Glutamatergic neuron (in vitro differentiated cells): ENCODE measurements at places on chromosomes 5 and 9.

GRCh38 chr9:133919253-133920115 is 72.6 kb downstream of the VAV2 start:
- DNase-seq: peak; percentile 55

- DNase-seq: peak; percentile 44
Measured at GRCh38 chr5:142295084-142295758, 29.6 kb downstream of the SPRY4 start.

DNA sequence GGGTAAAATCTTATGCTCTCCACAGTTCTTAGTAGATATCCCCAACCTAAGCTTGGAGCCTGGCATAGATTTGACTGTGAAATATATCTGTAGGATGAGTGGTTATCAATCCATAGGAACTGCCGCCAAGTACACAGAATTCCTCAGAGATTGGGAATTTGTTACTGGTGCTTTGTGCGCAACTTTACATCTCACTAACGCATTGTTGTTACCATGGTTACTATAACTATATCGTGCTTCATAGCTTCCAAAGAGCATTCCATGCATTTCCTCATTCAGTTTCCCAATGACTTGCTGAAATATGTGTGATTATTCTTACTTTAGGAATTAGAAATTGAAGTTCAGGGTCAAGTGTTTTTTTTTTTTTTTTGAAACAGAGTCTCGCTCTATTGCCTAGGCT is 9.5 kb upstream of the GGTA1 start:
- DNase-seq: no peak

GRCh38 chr5:179151286-179152118 is 91.3 kb downstream of the ZNF354C start:
- DNase-seq: no peak

- DNase-seq: no peak
Measured at GRCh38 chr5:117195076-117195475, 620.5 kb upstream of the SEMA6A start.

DNA sequence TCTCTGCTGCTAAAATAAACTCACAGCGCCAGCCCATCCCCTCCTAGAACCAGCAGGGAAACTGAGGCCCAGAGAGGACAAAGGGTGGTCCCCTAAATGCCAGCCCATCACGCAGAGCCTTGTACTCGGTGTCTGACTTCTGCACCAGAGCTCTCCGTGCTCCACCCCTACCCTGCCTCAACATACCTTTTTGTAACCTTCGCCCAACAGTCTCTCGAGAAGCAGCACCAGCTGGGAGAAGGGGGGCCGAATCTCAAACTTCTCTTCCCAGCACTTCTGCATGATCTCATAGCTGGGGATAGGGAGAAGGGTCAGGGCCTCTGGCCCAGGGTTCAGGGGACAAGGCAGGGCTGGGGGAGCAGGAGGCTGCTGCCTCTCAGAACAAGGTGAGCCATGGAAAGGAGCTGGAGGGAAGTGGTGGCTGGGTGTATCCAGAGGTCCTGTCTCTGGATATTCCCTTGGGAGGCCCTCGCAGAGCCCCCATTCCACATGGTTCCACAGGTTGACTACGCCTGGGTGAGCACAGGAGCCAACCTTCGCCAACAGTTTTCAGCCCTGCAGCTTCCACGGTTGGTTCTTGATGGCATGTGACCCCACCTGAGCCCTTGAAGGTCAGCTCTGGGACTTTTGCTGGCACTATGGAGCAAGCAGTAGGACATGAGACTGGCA is 32.3 kb upstream of the CSF1R start:
- no peak for DNase-seq

- DNase-seq: no peak
Measured at GRCh38 chr5:142245786-142246185, 79.0 kb downstream of the SPRY4 start.

DNA sequence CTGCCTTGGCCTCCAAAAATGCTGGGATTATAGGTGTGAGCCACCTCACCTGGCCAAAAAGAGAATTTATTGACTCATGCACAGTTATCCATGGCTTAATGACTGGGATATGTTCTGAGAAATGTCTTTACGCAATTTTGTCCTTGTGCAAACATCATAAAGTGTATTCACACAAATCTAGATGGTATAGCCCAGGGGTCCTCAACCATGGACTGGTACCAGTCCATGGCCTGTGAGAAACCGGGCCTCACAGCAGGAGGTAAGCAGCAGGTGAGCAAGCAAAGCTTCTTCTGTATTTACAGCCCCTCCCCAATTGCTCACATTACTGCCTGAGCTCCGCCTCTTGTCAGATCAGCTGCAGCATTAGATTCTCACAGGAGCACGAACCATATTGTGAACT is 12.4 kb upstream of the SIL1 start:
- no peak for DNase-seq

GRCh38 chr9:92882276-92882675 is 4.4 kb upstream of the ZNF484 start:
- DNase-seq: no peak

GRCh38 chr5:76960004-76960625 is 7.3 kb downstream of the CRHBP start:
- no peak for DNase-seq

- no peak for DNase-seq
Measured at GRCh38 chr9:90815183-90815943, 13.7 kb downstream of the SYK start.

DNA sequence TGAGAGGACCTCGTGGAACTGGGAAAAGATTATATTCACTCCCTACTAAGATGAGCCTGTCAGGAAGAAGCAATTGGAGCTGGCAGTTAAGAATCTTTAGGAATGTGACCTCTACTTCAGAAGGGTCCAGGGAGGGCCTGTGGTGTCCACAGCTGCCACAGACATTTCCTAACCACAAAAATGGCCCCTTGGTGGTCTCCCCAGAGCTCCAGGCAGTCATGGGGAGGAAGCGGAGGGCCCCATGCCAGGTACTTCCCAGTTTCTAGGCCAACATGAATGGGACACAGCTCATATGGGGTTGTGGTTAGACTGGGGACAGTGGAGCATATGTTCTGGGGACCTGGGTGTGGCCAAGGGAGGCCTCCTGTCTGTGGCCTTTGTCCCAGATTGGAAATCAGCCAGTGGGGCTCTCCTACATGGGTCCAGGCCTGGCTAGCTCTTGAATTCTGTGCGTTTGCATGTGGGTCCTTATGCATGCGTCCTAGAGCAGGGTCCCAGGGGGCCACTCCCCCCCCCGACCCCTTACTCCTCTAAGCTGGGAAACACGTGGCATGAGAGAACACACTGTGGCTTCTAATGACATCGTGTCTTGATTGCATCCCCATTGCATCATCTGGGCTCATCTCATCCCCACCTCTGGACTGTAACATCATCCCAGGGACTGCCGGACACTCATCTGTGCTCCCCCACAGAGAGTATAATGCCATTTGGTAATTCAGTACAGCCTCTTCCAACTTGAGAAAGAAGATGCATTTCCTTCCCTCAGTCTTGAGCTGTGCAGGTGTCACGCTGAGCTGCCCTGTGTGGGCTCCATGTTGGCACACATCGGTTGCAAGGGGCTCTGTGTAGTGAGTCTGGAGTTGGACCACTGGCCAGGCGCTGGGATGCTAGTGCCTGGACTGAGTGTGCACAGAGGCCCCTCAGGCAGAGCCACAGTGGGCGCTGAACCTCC is 31.3 kb downstream of the IRF1 start:
- peak; percentile 60 for DNase-seq

- DNase-seq: peak; percentile 27
Measured at GRCh38 chr5:31825518-31826068, 186.7 kb downstream of the PDZD2 start.

GRCh38 chr9:75027187-75028107 is 646 bp downstream of the CARNMT1 start:
- peak; percentile 71 for DNase-seq

GRCh38 chr5:147226512-147226911 is 8.3 kb upstream of the STK32A start:
- DNase-seq: no peak

DNA sequence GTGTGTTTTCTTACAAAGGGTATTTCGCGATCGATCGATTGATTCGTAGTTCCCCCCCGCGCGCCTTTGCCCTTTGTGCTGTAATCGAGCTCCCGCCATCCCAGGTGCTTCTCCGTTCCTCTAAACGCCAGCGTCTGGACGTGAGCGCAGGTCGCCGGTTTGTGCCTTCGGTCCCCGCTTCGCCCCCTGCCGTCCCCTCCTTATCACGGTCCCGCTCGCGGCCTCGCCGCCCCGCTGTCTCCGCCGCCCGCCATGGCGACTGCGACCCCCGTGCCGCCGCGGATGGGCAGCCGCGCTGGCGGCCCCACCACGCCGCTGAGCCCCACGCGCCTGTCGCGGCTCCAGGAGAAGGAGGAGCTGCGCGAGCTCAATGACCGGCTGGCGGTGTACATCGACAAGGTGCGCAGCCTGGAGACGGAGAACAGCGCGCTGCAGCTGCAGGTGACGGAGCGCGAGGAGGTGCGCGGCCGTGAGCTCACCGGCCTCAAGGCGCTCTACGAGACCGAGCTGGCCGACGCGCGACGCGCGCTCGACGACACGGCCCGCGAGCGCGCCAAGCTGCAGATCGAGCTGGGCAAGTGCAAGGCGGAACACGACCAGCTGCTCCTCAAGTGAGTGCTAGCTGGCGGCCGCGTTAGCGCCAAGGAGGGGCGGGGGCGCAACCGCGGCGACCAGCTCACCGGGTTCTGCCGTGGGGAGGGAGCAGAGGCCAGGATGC is 480 bp downstream of the LMNB1 start:
- peak; percentile 75 for DNase-seq

- no peak for DNase-seq
Measured at GRCh38 chr5:166293892-166294291, 1997.6 kb upstream of the WWC1 start.

DNA sequence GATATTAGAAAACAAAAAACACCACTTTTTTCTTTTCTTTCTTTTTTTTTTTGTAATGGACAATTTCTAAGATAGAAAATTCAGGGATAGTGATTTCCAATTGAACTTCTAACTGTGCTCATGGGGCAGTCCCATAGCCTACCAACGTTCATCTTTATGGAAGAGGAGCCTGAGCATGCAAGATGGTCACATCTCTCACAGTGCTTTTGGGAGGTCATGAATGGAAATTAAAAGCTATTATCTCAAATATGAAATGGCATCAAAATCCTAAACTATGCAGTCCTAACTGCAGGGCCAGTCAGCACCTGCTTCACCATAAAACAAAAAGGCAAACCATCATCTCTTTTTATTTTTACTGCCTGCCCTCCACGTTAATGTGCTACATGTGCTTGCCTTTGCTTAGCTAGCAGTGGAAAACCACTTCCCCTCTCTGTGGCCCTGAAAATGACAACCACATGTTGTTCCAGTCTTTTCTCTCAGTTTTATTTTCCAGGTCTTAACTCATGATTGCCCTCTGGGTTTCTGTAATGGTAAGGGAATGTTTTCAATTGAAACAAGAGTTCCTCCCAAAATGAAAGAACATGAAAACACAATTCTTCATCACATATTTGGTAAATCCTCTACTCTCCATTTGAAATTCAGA is 16.7 kb downstream of the IFNB1 start:
- DNase-seq: no peak

- DNase-seq: peak; percentile 59
Measured at GRCh38 chr5:31531543-31531887, 378 bp downstream of the DROSHA start.

DNA sequence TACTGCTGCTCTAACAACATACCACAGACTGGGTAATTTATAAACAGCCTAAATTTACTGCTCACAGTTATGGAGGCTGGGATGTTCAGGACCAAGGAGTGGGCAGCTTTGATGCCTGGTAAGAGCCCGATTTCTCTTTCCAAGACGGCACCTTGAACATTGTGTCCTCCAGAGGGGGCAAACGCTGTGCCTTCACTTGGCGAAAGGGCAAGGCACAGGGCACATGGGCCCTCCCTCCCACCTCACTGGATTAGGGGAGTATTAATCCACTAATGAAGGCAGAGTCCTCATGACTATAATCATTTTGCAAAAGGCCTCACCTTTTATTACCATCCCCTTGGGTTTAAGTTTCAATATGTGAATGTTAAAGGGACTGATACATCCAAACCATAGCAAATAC is 397.7 kb downstream of the TMEM38B start:
- DNase-seq: no peak

DNA sequence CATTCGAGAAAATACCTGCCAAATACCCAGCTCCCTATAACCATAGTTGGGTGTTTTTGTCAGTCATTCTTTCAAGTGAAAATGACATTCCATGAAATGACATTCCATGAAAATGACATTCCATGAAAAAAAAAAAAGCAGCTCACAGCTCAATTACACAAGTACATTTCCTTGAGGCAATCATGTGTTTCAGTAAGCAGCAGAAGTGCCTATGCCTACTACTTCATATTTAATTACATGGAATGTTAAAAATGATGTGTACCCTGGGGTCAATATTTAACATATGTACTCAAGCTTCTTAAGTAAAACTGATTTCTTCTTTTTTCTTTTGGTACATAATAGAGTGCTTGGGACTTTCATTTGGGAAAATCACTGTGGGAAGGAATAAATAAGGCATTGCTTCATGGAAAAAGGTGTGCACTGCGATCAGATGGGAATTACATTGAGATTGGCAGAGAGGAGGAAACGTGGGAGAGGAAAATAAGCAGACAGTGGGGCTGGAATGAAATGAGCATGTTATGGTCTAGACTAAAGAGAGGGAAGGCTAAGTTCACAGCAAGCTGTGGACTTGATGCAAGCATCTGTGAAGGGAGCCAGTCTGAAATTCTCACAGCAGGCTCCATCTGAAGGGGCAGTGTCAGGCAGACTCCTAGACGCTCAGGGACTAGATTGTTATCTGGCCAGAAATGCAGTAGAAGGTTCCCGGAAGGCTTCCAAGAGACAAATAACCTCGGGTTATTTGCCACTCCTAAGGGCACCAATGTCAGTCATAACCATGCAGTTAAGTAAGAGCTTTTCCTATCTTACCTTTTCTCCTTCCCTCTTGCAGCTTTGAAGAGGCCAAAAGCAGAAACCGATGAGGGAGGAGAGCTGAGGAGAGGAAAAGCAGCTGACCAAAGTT is 15.2 kb upstream of the SPATA9 start:
- DNase-seq: no peak

- DNase-seq: no peak
Measured at GRCh38 chr9:124271660-124272059, 13.9 kb downstream of the NEK6 start.

DNA sequence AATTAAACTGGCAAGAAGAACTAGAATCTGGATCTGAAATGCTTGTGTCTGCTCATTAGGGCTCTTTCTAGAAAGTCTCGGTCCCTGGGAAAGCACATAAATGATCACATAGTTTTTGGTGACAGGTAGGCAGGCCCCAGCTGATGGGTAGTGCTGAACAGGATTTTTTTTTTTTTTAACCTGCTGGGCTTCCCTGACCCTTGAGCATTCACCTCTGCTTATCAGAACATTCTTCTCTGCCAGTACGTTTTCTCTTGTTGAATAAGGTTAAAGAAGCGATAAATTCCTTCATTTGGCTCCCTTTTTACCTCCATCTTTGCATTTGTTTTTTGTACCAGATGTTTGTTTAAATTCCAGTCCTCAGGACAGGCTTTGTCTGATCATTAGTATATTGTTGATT is 8.8 kb downstream of the KDM4C start:
- DNase-seq: no peak

- peak; percentile 65 for DNase-seq
Measured at GRCh38 chr5:97142521-97143254, at the start of gene LIX1. LIX1 (minus strand) TSS chr5:97142611; CDS start chr5:97142576, 35 bp downstream.

DNA sequence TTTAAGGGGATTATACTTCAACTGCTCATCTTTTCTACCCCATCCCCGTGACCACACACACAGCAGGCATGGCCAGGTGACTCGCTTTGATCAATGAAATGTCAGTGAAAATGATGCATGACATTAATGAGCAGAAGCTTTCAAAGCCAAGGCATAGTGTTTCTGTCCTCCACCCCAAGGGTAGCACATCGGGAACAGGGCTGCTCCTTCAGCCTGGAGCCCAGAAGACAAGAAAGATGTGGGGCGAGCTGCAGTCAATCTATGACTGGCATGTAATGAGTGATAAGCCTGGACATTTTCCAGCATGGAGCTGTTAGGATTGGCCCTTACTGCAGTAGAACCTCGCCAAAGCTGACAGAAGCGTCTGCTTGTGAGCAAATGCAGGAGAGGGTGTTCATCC is 122.6 kb upstream of the IRX2 start:
- DNase-seq: no peak
